ENCODE measurements at places on chromosomes 5 and 9. TPM values are rescaled to one million over a fixed set of nuclear protein-coding genes. Genes with fewer than 3 reads are reported as not detected.

DNA sequence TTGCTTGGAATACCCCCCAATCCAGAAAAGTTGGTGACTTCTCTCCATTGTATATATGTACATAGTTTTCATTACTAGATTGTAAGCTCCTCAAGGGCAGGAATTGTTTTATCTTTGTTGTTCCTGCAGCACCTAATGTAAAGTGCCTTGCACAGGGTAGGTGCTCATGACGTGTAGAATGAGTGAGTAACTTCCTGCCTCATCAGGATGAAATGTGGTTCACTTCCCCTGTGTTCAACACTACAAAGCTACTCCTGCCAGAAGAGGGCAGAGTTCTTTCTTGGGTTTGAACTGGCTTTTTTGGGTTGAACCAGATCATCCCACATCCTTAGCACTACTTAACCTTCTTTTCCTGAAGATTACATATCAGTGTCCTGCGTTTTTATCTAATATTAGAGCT lies 23.9 kb downstream of the GTF3C4 start:
- no peak for DNase-seq

GRCh38 chr9:95023217-95024003 lies 294.1 kb downstream of the FANCC start:
- DNase-seq: no peak

GRCh38 chr5:164573397-164573796 lies 1068.0 kb downstream of the MAT2B start:
- no peak for DNase-seq

DNA sequence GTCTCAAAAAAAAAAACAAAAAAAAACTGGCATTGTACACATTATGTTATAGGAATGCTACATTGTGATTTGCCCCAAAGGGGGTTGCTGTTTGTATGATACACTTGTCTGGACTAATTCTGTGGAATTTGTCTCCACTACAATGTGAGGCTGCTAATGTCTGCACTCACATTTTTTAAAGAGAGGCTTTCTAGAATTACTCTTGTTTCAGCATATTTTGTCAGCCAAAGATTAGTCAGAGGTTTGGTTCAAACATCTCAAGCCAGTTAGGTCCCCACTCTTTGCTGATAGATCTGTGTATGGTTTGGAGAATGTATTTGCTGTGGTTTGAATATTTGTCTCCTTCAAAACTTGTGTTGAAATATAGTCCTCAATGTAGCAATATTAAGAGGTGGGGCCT lies 59.3 kb upstream of the ZNF169 start:
- DNase-seq: no peak

DNA sequence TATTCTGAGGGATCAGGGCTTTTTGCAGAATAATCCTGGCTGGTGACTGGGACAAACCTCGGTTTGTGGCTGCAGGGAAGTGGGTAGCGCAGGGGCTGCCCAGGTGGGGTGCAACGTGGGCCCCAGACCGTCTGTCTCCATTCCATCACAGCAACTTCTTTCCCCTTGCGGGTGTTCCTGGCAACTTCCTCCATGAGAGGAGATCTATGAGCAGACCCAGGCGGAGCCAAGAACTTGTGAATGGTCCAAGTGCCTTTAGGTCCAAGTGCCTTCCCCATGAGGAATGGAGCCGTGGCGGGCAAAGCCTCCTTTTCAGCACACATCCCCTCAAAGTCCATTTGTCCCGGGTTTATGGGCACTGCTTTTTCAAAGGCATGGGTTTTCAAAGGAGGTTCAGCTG lies 136.5 kb downstream of the PHF2 start:
- DNase-seq: peak; percentile 41

DNA sequence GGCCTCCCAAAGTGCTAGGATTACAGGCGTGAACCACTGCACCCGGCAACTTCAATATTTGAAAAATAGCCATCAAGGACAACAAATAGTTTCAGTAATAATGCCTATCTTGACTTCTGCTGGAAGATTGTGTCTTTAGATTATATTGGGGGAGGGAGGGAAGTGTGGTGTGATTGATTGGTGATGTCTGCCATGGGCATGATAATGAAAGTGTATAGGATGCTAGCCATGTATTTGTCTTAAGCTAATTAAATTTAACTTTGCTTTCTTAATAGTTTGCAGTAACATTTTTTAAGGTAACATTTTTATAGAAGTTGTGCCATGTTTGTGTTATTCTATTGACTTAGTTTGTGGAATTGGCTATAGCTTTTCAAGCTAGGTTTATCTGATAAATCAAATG lies 4.6 kb downstream of the JMY start:
- no peak for DNase-seq

GRCh38 chr5:10331341-10331796 lies 22.1 kb upstream of the MARCHF6 start:
- DNase-seq: no peak

DNA sequence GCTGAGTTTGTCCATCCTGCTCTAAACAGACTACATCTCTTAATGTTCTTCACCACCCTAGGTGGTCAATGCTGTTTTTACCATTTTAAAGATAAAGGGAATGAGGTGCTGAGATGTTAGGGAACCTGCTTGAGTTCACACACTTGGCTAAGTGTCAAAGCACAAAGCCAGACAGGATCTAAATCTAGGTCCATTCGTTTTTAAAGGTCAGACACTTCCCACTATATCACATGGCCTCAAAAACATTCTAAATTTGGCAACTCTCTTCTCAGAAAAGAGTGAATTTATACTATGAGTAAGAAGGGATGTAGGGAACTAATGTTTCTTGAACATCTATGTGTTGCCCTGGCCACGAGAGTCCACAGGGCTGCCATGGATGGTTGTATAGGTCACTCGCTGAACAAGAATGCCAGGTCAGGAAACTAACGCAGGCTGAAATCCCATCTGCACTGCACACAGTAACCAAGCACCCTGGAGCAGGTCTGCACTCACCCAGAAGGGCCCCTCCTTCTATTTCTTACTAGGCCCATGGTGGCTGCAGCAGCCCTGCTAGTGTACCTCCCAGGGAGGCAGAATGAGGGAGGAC lies 213.0 kb downstream of the SPOCK1 start:
- no peak for DNase-seq

DNA sequence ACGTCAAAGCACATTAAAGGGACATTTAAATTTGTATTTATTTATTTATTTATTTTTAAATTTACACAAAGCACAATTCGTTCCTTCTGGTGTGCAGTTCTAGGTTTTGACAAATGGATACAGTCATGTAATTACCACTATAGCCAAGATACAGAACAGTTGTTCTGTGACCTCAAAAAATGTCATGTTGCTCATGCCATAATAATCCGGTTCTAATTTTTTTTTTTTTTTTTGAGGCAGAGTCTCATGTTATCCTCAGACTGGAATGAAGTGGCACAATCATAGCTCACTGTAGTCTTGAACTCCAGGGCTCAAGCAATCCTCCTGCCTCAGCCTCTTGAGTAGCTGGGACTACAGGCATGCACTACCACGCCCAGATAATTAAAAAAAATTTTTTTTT lies 7.8 kb downstream of the IGFBPL1 start:
- DNase-seq: no peak

- DNase-seq: no peak
Observed at GRCh38 chr5:114612406-114612805, 250.5 kb downstream of the KCNN2 start.

DNA sequence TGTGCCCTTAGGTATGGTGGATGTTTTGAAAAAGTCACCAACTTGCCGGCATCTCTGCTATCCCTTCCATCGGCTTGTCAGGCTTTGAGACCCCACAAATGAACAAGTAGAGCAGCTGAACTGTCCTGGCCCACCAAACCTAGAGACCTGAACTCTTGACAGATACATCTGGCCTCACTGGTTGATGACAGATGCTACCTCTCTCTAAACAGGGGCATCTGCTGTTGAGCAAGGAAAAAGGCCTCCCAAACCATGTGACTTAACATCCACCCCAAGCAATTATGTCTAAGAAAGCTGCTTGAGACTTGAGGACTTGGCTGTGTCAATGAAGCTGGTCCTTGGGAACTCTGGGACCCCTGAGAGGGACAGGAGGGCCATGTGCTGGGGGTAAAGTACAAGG lies 2.3 kb downstream of the CCNI2 start:
- DNase-seq: no peak

- no peak for DNase-seq
Observed at GRCh38 chr9:88805217-88805943, 185.9 kb upstream of the S1PR3 start.

- no peak for DNase-seq
Observed at GRCh38 chr9:33445389-33446239, 1.8 kb downstream of the AQP3 start.

DNA sequence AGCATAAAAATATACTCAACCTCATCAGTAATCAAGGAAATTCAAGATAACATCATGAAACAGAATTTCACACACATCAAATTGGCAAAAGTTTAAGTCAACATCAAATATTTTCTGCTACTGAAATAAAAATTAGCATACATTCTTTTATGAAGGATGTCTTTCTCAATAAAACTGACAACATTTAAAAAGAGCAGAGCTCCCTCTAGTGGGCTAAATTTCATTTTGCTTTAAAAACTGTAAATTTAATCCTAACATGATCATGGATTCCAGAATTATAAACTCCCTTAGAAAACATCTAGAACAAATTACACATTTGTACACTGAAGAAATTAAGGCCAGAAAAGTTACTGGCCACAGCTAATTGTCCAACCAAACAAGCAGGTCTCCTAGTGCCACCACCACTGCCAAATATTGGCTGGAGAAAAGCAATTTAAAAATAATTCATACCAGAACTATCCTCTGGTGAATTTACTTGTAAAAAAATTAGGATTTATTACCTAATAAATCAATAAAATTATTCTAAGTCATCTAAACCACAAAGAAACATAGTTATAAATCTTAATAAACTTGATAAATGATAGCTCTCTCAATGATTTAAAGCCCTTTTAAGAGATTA lies 31.2 kb downstream of the DEPDC1B start:
- DNase-seq: no peak

- no peak for DNase-seq
Observed at GRCh38 chr5:39779831-39780230, 355.1 kb upstream of the DAB2 start.

GRCh38 chr9:13013991-13014883 lies 239.4 kb downstream of the LURAP1L start:
- no peak for DNase-seq

DNA sequence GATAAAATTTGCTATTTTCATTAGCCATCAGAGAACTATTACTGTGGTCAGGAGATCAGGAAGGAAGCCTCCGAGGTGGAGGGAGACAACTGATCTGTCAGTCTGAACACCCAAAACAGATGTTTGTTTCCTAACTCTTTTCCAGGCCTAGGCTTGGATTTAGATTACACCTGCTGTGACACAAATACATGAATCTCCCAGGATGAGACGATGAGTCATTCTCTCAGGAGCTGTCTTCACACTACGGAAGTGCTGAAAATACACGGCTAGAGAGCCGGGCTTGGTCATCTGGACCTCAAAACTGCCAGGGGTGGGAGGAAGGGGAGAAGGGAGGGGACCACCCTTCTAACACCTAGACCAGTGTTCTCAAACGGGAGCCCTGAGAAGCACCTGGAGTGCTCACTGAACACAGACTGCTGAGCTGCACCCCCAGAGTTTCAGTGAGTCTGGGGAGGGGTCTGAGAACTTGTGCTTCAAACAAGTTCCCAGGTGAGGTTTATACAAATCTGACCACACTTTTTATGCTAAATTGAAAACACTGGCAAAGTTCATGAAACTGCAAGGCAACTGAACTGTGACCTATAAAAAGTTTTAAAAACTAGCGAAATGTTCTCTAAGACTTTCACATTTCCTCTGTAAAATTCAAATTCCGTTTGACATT lies 80.3 kb upstream of the EQTN start:
- no peak for DNase-seq

- DNase-seq: no peak
Observed at GRCh38 chr5:115241881-115242642, 20.6 kb downstream of the PGGT1B start.

- DNase-seq: peak; percentile 93
Observed at GRCh38 chr5:43042626-43043399, 2.7 kb upstream of the ANXA2R start.

DNA sequence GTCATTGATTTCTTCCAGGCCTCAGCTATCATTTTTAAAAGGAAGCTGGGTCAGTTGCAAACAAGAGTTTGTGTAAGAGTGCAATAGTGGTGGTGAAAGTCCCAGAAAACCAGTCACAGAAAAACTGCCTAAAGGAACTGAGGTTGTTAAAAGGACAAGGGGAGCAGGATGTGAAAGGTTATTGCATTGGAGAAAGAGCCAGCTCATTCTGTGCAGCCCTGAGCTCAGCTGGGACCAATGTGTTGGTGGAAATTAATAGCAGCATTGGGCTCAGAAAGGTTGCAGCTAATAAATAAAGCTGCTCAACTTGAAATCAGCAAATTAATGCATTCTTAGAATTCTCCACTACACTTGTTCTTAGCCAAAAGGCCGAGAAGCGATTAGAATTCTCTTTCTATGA lies 34.9 kb downstream of the NREP start:
- DNase-seq: no peak

DNA sequence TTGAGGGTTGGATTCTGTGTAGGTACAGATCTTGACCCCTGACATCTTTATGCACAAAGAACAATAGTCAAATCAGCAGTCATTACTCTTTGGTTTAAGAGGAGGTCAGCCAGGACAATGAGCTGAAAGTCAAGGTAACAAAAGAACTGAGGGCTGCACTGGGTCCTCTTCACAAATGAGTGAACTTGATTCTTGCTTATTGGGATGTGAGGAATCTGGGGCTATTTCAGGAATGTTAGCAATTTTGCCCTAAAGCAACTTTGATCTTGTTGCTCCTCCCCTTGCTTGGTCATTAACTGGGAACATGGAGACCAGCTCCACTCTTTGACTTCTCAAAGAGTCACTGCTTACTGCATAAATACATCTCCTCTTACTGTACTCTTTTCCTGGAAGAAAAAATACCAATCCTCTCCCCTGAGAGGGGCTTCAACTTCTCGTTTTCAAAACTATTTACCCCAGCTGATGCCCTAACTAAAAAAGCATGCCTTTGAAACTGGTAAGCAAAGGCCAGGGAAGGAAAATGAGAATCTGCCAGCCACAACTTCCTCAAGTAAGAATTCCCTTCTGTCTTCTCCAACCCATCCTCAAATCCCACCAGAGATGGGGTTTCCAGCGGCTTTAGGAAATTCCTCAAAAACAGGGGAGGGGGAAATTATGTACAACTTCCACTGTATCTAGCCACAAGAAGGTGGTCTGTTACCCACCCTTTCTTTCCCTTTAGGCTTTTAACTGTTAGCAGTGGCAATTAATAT lies 368.3 kb downstream of the ENC1 start:
- no peak for DNase-seq

DNA sequence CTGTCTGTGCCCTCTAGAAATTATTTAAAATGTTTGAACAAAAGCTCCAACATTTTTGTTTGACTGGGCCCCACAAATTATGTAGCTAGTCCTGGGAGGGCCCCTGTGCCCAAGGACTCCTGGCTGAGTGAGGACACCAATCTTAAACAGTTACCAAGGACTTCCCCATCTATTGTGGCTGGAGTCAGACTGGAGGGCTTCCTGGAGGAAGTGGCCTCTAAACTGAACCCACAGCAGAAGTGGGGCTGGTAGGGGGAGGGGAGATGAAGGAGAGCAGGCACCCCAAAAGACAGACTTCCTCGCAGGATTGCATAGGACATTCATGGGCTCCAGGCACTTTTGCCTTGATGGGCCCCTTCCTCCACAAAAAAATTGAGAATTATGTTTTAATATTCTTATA lies 8.1 kb downstream of the ADAMTS13 start:
- DNase-seq: no peak

GRCh38 chr9:137162505-137163364 lies 7.1 kb downstream of the LRRC26 start:
- DNase-seq: no peak

Gene ENHO
- total RNA-seq: not detected

Gene NKD2
- 10.3 TPM for total RNA-seq

Gene INSL6
- not detected for total RNA-seq

Gene CD274
- 32.6 TPM for total RNA-seq

Gene MUSK
- 0.22 TPM for total RNA-seq

Gene SPINK4
- not detected for total RNA-seq

Gene WDR31
- 0.89 TPM for total RNA-seq

Gene NR6A1
- total RNA-seq: 1.7 TPM

Gene CAAP1
- 18.2 TPM for total RNA-seq
